Heart right ventricle (tissue), 16 donors: ENCODE measurements at places on chromosomes 3 and 15. TPM values are rescaled to one million over a fixed set of nuclear protein-coding genes. Genes with fewer than 3 reads are reported as not detected.

SH2D7 gene
- total RNA-seq = not detected

LPCAT4 gene
- total RNA-seq = 110 TPM

LHFPL4 gene
- total RNA-seq = not detected

SAXO2 gene
- total RNA-seq = 2.0 TPM

C3orf20 gene
- total RNA-seq = not detected

DNA sequence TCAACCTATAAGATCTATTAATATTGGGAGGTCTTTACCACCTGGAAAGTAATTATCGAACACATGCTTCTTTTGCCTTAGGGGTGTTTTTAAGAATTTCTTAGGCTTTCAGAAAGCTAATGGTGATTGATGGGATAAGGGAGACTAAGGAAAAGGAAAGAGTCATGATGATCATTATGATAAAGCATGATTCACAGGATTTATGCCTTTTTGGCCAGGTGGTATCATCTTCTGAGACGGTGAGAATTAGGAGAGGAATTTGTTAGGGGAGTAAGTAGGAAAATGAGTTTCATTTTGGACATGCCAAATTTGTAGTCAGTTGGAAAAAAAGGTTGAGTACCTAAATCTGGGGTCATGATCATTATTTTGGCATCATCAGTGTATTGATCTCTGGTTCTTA lies 8.9 kb downstream of the ARMC8 start:
- DNase-seq = no peak
- H3K4me3 ChIP-seq = no peak overlapping the region
- peaks cover 10% of the 10 kb centered on the region for H3K36me3 ChIP-seq
- no peaks in the 10 kb centered on the region for H3K27me3 ChIP-seq
- peaks cover 35% of the 10 kb centered on the region for H3K4me1 ChIP-seq

DNA sequence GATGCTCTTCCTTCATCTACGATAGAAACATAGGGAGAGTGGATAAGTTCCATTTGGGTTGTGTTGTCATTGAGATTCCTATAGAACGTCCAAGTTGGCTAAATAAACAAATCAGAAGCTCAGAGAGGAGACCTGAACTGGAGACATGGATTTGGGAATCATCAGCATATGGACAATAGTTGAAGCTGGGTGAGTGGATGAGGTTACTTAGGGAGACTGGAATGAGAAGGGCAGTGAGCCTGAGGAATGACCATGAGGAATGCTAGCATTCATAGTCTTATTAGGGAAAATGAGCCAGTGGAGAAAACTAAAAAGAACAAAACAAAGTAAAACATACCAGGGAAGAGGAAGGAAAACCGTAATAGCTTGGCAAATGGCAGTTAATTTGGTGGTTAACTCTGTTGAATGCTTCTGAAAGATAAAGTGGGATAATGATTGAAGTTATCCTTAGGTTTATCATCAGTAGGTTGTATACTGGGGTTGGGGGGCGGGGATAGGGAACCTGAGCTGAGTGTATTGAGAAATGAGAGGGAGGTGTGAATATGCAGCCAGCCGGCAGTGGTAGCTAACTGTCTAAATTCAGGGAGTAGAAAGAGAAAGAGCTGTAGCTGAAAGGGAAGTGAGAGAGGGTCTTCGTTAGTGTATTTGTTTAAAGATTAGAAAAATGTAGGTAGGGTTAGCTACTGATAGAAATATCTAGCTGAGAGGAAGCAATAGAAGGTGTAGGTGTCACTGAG lies 74.6 kb downstream of the ARHGEF26 start:
- no peak for DNase-seq
- H3K27me3 ChIP-seq = no peaks in the 10 kb centered on the region
- no peaks in the 10 kb centered on the region for H3K36me3 ChIP-seq
- H3K4me3 ChIP-seq = no peak overlapping the region
- H3K4me1 ChIP-seq = no peaks in the 10 kb centered on the region

DNA sequence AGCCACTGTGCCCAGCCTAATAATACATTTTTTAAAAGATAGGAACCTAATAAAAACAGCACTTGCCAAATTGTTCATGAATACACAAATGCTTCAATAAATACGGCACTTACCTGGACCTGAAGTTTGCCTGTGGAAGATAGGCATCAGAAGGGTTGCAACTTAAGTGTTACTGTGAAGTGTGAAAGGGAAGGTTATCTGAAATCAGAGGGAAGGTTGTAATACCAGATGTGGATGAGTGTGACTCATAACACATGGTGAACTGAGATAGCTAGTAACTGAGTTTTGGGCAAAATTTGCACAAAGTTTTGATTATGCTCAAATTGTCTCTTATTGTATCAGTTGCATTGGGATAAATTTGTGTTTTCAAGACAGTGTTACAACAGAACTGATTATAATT lies 68.0 kb downstream of the ATP11B start:
- H3K4me3 ChIP-seq = no peak overlapping the region
- no peak for DNase-seq
- no peaks in the 10 kb centered on the region for H3K4me1 ChIP-seq
- H3K36me3 ChIP-seq = no peaks in the 10 kb centered on the region

GRCh38 chr15:56982987-56983386 lies 64.5 kb downstream of the TCF12 start:
- H3K4me3 ChIP-seq = no peak overlapping the region
- H3K4me1 ChIP-seq = peaks cover 90% of the 10 kb centered on the region
- H3K27me3 ChIP-seq = no peaks in the 10 kb centered on the region
- no peak overlapping the region for H3K27ac ChIP-seq
- no peaks in the 10 kb centered on the region for H3K36me3 ChIP-seq

- H3K4me1 ChIP-seq = peaks cover 13% of the 10 kb centered on the region
- no peak overlapping the region for H3K27ac ChIP-seq
- no peak for DNase-seq
- H3K36me3 ChIP-seq = no peaks in the 10 kb centered on the region
- H3K4me3 ChIP-seq = no peak overlapping the region
- H3K27me3 ChIP-seq = peaks cover 34% of the 10 kb centered on the region
These were observed 210.0 kb downstream of the RPLP1 start for GRCh38 chr15:69662645-69663000.

- H3K27me3 ChIP-seq = no peaks in the 10 kb centered on the region
- H3K27ac ChIP-seq = peak overlapping the region; percentile 81
- H3K36me3 ChIP-seq = no peaks in the 10 kb centered on the region
- peaks cover 22% of the 10 kb centered on the region for H3K4me1 ChIP-seq
- no peak for DNase-seq
These were observed 69.6 kb downstream of the SMAD3 start for GRCh38 chr15:67134871-67135492.

GRCh38 chr3:126569390-126569975 lies 10.8 kb upstream of the C3orf22 start:
- H3K4me1 ChIP-seq = no peaks in the 10 kb centered on the region
- no peak for DNase-seq
- no peak overlapping the region for H3K4me3 ChIP-seq
- no peaks in the 10 kb centered on the region for H3K27me3 ChIP-seq

GRCh38 chr15:84962955-84963354 lies 18.7 kb upstream of the PDE8A start:
- no peak overlapping the region for H3K4me3 ChIP-seq
- no peaks in the 10 kb centered on the region for H3K4me1 ChIP-seq
- DNase-seq = no peak

DNA sequence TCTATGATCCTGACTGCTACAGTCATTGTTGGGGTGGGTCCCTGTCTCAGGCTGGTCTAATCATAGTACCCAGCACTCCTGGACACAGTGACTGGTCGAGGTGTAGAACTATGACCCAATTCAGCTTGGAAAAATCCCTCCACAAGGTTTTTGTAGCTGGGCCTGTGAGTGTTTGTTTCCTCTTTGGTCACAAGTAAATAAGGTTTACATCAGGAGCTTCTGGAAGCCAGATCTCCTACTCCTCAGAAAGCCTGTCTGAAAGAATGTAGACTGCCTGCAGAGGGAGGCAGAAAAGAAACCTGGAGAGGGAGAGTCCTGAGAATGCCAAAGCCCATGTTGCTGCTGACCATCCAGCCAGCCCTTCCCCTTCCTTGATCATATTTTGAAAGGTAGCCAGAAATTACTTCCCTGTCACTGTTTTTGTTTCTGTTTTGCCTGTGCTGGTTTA lies 123.2 kb downstream of the RAP2B start:
- H3K4me3 ChIP-seq = no peak overlapping the region
- no peaks in the 10 kb centered on the region for H3K27me3 ChIP-seq
- H3K4me1 ChIP-seq = peaks cover 25% of the 10 kb centered on the region
- peak overlapping the region; percentile 70 for H3K27ac ChIP-seq
- H3K36me3 ChIP-seq = no peaks in the 10 kb centered on the region

DNA sequence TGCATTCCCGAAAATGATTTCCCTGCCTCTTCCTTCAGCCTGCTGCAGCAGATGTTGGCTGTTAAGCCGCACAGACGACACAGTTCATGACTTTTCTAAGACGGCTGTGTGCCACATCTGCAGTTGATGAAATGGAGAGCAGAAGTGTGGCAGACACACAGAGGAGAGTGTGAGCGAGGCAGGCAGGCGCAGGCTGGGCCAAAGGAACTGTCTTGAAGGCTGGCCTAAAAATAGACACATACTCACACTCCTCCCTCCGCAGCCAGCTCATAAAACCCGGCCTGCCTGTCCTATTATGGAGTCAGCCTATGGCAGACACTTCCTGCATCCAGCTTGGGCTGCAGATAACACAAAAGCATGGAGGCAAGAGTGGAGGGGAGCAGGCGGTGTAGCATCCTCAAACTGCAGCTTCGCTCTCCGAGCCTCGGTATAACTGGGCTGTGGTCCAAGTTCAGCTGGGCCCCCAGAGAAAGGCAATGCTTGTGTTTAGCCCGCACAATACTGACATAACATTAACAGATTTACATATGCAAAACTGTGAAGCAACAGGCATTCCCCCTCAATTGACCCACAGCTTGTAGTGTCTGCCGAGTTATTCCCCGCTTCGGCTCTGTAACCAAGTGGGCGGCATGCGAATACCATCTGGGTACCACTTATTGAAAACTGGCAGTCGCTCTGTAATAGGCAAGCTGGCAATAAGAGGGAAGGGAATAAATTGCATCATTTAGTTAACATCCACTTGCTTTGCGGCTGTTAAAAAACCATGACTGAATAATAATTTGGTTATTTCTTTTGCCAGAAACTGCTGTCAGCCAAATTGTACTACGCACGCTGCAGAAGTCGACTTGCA lies 40.8 kb downstream of the FOXP1 start:
- H3K4me3 ChIP-seq = peak overlapping the region; percentile 32
- no peak overlapping the region for H3K27ac ChIP-seq
- H3K27me3 ChIP-seq = no peaks in the 10 kb centered on the region
- peak; percentile 83 for DNase-seq

DNA sequence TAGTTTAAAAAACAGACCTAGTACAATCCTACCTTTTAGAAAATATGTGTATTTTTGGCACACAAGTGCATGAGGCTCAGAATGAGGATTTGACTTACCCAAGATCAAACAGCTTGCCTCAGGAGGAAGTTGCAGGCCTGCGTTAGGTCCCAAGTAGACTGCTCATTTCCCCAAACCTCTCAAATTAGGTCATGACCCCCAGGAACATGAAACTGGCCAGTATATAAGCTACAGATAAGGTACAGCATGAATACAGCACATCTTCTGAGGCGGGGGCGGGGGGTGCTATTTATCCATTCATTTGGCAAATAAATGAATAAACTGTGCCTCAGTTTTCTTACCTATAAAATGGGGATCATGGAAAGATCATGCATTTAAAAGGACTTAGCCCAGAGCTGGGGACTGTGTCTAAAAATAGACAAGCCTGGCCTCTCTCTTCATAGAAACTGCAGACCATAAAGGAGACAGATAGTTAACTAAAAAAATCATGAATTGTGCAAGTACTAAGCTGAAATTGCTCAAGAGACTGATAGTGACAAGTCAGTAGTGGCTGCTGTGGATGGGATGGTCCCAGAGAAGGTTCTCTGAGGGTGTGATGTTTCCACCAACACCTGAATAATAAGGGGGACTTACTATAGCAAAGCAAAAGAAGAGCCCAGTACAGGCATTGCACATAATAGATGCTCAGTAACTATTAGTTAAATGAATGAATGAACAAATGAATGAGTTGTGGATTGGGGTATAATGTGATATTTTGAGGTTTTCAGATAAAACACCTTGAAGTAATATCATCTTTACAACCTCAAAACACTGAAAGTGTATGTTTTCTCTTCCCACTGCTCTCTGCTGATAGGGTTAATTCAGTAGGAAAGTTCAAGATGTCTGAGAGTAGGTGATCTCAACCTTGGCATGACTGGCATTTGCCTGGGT lies 258.5 kb upstream of the PROK2 start:
- no peaks in the 10 kb centered on the region for H3K36me3 ChIP-seq
- H3K4me1 ChIP-seq = no peaks in the 10 kb centered on the region
- H3K27ac ChIP-seq = no peak overlapping the region
- no peak for DNase-seq

- H3K36me3 ChIP-seq = no peaks in the 10 kb centered on the region
- DNase-seq = no peak
- H3K4me3 ChIP-seq = no peak overlapping the region
- H3K27ac ChIP-seq = peak overlapping the region; percentile 3
- H3K27me3 ChIP-seq = no peaks in the 10 kb centered on the region
These were observed 642.3 kb downstream of the RBMS3 start for GRCh38 chr3:29922992-29923746.

GRCh38 chr3:107752202-107752990 lies 229.6 kb downstream of the BBX start:
- no peak for DNase-seq
- no peaks in the 10 kb centered on the region for H3K4me1 ChIP-seq
- H3K36me3 ChIP-seq = no peaks in the 10 kb centered on the region
- H3K27ac ChIP-seq = no peak overlapping the region
- H3K27me3 ChIP-seq = no peaks in the 10 kb centered on the region
